ENCODE measurements at places on chromosomes 13 and 19.
A peak's percentile ranks its signal among the peaks of the same experiment; 100 is the strongest.

- no peak for DNase-seq
These were observed 1.5 kb upstream of the UPF3A start for GRCh38 chr13:114279758-114280355.

DNA sequence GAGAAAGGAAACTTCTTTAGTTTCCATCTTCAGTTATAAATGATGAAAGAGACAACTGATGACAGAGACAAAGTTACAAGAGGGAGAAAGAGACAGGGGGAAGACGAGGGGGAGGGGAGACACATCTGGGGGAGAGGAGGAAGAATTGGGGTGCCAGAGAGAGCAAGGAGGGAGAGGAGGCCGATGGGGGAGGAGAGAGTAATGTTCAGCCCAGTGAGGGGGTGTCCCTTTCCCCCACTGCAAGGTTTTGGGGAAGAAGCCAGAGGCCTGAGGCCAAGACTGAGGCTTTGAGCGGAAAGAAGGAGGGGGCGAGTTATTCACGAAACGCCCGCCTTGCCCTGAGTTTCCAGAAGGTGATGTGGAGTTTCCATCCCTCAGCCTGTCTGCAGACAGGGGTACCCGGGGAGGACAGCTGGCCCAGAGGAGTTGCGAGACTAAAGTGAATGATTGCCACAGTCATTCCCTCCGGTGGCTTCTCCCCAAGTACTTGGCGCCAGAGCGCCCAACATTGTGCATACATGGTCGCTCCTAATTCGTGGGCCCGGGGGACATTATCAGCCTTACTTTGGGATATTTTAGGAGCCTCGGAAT, 558 bp upstream of the PPAN start:
- DNase-seq: peak; percentile 82

DNA sequence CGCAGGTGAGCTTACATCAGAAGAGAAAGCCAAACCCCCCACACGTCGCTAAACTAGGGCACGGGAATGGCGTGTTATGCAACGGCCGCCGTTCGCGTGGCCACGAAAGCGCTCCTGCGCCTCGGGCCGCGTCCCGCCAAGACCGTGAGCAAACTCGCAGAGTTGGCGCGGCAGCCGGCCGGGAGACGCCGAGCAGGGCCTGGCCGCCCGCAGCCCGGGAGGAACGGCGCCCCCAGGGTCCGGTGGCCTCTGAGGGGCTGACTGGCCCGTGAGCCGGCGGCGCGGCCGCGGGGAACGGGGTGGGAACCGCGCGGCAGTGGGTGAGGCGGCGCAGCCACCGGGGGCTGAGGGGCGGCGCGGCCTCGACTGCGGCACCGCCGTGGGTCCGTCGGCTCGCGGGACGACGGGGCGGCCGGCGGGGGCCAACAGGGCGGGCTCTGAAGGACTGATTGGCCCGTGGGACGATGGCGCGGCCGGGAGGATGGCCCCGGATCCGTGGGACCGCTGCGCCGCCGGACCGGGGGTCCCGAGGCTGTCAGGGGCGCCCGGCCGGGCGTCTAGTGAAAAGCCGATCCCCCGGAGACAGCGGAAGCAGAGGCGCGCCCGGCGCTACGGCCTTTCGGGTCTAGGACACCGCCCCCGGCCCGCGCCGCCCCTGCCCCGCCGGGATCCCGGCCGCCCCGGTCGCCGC, 903 bp downstream of the LATS2 start:
- no peak for DNase-seq

- no peak for DNase-seq
These were observed 494.0 kb downstream of the LIG4 start for GRCh38 chr13:107721125-107721869.

DNA sequence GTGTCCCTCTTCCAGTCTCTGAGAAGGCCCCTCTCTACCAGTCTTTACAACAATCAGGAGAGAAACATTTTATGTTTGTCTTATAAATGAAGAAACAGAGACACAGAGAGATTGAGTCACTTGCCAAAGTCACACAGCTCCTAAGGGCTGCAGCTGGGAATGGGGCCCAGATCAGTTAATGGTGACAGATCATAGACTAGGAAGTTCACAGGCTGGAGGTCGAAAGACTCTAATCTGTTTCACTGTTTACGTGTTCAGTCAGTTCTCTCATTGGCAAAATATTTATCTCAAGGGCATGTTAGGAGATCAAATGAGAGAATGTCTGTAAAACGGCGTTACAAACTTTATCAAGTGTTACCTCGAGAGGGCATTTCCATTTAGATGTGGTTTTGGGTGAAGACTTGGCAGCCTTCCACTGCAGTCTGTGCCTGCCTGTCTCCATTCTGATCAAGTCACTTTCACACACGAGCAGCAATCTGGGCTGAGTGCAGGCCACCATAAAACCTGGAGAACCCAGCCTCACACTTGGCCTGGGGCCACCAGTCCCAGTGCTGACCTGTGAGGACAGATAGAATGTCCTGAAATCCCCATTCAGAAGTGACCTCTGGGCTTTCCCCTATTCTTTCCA, 65.1 kb downstream of the SIAH3 start:
- DNase-seq: no peak

DNA sequence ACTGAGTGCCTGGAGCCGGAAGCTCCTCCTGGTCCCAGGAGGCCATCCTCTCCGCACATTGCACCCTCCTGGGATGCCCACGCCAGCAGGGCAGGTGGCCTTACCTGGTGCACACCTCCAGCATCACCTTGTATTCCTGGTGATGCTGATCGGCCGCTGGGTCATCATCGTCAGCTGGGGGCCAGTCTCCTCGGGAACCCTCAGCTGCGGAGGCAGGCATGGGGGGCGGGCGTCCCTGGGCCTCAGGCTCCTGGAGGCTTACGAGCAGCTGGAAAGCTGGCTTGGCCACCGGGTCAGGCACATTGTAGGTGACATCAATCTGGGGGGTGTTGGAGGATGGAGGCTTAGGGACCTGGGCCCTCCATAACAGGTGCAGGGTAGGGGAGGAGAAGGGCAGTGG, 13.7 kb downstream of the F2RL3 start:
- no peak for DNase-seq

DNA sequence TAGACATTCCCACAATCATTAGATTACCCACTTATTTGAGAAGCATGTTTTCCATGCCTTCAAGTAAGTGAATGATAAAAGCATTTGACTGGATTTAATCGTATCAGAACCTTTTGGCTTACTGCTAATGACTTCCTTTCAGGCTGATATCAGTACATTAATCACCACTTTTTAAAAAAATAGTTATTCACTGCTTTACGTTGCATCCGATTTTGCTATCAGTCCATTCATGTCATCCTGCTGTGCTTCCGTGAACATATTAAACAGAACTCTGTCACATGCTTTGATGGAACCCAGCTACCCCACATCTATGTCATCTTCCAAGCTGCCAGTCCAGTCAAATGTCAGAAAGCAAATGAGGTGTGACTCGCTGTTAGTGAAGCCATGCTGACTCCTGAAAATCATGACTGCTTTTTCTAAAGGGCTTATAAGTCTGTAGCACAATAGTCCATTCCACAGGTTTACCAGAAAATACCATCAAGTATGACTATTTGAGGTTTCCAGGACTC, 440.9 kb downstream of the IRS2 start:
- no peak for DNase-seq

GRCh38 chr13:113732961-113733950, 25.8 kb upstream of the TMEM255B start:
- DNase-seq: no peak

- no peak for DNase-seq
These were observed 2220.8 kb upstream of the PCDH20 start for GRCh38 chr13:63636316-63636993.

DNA sequence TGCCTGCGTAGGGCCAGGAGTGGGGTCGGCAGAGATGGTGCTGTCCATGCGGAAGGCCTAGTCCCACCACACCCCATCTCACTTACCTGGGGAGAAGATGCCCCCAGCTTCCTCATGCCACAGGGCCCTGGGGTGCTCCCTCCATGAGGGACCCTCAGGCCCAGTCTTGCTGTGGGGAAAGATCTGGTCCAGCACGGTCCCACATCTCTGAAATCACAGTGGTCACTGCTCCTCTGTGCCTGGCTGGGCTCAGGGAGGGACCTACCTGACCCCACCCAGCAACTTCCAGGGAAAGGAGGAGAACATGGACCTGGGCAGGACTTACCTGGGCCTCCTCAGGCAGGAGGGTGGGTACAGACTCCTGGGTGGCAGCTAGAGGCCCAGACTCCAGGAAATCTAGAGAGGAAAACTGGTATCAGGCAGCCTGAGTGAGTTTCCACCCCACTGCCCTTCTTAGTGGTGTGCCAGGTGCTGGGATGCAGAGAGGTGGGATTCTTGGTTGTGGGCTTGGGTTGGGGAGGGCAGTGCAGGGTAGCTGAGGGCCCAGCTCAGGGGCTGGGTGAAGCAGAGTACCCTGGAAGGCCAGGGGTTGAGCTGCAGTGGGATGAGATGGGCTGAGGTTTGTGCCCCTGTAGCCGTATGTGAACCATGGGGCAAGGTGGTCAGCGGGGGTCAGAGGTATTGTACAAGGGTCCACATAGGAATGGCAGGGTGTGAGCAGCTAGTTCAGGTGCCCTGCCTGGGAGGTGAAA, 3.8 kb downstream of the MZF1 start:
- DNase-seq: no peak

DNA sequence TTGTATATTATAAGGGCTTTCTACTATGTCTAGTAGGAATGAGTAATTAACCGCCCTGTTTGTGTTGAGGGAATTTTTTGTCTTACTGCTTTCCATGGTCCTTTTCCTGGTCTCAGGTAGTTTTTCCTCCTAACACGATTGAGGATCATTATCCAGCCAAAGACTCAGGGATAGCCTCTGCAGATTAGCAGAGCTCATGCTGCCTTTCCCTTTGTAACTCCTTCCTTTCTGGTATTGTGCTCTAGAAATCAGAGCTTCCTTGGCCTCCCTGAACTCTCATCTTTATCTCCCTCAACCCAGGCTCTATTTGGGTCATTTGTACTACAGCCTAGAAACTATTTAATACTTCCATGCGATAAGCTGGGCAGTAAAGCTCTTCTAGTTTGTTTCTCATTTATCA, 142.1 kb downstream of the PDS5B start:
- DNase-seq: no peak

- DNase-seq: no peak
These were observed 2857.0 kb upstream of the PCDH20 start for GRCh38 chr13:64272681-64273080.

DNA sequence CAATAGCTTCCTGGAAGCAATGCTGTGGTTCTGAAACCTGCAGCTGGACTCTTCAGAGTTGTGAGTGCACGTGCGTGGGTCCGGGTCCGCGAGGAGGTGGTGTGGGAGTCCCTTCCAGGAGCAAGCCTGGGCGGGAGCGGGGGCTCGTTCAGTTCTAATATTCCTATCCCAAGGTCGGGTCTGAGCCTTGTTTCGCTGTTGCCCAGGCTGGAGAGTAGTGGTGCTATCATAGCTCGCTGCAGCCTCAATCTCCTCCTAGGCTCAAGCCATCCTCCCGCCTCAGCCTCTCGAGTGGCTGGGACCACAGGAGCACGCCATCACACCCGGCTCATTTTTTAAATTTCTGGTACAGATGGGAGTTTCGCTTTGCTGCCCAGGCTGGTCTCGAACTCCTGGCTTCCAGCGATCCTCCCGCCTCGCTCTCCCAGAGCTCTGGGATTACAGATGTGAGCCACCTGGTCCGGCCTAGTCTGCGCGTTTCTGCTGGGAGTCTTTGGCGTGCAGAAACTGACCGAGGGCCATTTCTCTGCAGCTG, 625 bp downstream of the ZFP82 start:
- DNase-seq: no peak

GRCh38 chr13:45827318-45827717, 24.2 kb downstream of the SIAH3 start:
- DNase-seq: no peak

GRCh38 chr13:104357174-104357573, 1291.0 kb upstream of the SLC10A2 start:
- DNase-seq: no peak

DNA sequence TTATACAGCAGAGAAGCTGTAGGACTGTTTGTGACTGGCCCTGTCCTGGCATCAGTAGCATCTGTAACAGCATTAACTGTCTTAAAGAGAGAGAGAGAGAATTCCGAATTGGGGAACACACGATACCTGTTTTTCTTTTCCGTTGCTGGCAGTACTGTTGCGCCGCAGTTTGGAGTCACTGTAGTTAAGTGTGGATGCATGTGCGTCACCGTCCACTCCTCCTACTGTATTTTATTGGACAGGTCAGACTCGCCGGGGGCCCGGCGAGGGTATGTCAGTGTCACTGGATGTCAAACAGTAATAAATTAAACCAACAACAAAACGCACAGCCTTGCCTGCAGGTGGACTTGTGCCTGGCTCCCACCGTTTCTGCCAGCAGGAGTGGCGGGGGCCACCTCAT, 27.3 kb upstream of the LDLR start:
- no peak for DNase-seq

- DNase-seq: no peak
These were observed 222.0 kb downstream of the SLITRK5 start for GRCh38 chr13:87893186-87893585.

DNA sequence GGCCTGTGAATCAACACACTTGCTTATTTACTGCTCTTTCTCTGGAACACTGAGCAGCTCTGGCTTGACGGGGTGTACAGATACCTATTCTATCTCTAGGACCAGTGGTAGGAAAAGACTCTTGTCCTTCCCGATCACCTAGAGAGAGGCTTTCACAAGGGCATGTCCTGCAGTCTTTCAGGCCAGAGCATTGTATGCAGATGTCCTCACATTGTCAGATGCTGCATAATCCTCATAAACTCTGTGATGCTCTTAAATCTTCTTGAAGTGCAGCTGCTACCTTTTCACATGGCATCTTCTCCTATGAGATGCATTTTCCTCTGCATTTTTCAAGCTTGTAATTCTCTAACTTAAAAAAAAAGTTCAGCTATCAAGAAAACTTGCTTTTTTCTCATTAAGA, 369.4 kb downstream of the OLFM4 start:
- DNase-seq: no peak

DNA sequence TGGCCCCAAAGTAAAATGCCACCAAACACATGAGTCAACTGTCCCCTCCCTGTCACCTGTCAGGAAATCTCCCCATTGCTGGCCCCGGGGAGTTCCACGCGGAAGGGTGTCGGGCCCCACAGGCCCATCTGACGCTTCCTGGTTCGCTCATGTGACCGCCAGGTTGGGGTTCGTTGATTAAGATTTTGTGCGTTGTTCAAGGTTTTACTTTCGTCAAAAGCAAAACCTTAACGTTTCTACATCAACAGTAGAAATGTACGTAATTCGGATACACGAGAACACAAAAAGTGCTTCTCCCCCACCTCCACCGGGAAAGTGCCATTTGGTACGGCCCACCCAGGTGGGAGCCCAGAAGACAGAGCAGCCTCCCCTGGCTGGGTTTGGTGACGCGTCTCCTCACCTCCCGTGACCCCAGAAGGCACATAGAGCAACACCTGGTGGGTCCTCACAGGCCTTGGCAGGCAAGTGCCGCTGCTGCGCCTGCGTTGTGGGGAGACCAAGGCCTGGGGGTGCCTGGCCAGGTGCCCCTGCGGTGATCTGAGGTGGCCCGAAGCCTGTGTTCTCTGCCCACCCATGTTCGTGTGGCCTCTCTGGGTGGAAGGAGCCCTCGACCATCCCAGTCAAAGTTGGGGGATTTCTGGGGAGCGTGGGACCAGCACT, 161.6 kb downstream of the KDM4B start:
- peak; percentile 17 for DNase-seq
